HEK293T (cell line): ENCODE measurements at places on chromosomes 2 and 18.
A peak's percentile ranks its signal among the peaks of the same experiment; 100 is the strongest.

- DNase-seq = no peak
Observed at GRCh38 chr2:42245396-42245795, 76.2 kb downstream of the EML4 start.

- no peak for DNase-seq
Observed at GRCh38 chr2:238820197-238820596, 27.7 kb upstream of the TWIST2 start.

DNA sequence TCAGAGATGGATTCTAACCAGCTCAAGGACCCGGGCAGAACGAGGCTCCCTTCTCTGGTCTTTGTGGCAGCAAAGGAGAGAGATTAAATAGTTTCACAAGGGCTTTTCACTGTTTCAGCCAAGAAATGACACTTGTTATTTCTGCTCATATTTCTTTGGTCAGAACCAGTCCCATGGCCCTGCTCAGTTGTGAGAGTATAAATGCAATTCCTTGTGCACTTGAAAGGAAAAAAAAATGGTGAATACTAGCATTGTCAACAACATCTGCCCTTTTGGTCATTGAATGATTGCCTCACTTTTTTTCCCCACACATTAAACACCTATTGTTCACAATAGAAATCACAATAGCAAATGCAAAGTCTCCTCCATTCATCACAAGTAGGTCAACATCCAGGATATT lies 104.4 kb downstream of the RDH14 start:
- DNase-seq = no peak

DNA sequence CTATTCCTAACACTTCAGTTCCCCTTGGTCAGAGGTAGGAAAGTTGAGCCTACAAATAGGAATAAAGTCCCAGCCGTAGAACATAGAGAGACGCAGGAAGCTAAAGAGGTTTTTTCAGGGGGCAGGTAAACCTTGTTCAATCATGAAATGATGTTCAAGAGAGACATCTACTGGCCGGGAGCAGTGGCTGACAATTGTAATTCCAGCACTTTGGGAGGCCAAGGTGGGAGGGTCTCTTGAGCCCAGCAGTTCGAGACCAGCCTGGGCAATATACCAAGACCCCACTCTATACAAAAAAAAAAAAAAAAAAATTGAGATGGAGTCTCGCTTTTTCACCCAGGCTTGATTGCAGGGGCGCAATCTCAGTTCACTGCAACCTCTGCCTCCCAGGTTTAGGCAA lies 66.7 kb upstream of the DNAJC10 start:
- DNase-seq = peak; percentile 48

GRCh38 chr2:211205358-211205757 lies 649.0 kb downstream of the CPS1 start:
- DNase-seq = no peak

DNA sequence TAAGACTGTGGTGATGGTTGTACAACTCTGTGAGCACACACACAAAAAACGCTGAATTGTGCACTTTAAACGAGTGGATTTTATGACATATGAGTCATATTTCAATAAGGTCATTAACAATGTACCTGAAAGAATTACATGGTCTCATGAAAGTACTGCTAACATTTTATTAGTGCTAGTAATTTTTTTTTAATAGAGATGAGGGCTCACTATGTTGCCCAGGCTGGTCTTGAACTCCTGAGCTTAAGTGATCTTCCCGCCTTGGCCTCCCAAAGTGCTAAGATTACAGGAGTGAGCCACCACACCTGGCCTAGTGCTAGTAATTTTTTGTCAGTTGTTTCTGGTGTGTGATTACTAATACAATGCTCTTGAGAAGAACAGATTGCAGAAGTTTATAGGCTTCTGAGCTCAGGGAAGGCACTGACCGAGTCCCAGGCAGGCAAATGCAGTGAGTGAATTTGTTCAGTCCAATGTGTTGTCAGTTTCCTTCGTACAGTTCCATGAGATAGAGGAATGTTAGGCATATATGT lies 177.0 kb downstream of the TGIF1 start:
- DNase-seq = no peak

GRCh38 chr2:26175466-26176278 lies 2.8 kb downstream of the GAREM2 start:
- no peak for DNase-seq

DNA sequence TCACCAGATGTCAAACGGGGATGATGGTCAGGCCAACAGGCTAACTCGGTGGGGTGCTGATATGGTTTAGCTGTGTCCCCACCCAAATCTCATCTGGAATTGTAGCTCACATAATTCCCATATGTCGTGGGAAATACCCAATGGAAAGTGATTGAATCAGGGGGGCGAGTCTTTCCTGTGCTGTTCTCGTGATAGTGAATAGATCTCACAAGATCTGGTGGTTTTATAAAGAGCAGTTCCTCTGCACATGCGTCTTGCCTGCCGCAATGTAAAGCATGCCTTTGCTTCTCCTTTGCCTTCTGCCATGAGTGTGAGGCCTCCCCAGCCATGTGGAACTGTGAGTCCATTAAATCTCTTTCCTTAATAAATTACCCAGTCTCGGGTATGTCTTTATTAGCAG lies 74.4 kb upstream of the YWHAQ start:
- DNase-seq = no peak

DNA sequence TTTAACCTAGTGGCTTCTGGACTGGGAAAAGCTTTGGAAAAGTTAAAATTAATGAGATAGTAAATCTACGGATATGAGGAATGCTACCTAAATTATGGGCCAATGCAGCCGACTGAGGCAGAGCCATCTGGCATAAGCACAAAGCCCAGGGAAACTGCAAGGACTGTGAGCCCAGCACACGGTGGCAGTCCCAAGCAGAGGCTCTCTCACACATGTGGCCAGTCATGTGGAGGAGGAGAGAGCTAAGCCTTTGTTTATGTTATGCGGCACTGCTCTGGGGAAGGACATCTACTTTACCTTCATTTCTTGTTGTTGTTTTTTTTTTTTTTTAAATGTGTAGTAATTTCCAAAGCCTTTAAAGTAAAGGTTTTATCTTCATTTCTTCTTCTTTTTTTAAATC lies 267.0 kb downstream of the STK39 start:
- DNase-seq = no peak

DNA sequence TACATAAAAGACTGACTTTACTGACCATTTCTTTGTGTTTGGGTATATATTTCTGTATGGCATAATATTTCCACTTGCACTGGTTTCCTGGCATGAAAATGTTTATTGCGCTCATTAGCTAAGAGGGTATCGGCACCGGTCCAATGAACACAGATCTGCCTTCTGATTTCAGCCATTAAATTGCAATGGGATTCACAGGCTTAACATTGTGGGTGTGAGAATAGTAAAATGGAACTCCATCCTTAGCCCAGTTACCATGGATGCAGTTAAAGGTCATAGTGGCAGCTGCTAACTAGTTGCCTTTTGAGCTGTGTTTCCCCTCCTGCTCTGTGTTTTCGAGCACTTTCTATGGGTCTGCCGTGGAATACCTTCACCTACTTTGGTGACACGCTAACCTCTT lies 352.6 kb upstream of the POU3F3 start:
- no peak for DNase-seq

GRCh38 chr2:85800586-85800985 lies 46.8 kb downstream of the ATOH8 start:
- no peak for DNase-seq

DNA sequence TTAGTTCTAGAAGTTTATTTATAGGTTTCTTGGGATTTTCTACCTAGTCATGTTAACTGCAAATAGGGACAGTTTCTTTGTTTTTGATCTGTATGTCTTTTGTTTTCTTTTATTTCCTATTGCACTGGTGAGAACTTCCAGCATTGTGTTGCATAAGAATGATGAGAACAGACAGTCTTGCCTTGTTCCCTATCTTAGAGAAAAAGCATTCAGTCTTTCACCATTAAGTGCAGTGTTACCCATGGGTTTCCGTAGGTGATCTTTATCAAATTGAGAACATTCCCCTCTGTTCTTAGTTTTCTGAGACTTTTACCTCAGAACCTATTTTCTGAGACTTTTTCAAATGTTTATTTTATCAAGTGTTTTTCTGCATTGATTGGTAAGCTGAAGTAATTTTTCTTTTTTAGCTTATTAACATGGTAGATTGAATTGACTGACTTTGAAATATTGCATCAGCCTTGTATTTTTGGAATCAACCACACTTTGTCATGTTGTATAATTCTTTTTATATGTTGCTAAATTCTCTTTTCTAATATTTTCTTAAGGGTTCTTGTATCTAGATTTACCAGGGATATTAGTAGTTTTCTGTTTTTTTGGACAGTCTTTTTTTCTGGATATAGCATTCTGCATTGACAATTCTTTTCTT lies 17.2 kb downstream of the MFSD6 start:
- DNase-seq = no peak
